Left renal pelvis (tissue), 4 donors: ENCODE measurements at places on chromosomes 16 and 17.

DNA sequence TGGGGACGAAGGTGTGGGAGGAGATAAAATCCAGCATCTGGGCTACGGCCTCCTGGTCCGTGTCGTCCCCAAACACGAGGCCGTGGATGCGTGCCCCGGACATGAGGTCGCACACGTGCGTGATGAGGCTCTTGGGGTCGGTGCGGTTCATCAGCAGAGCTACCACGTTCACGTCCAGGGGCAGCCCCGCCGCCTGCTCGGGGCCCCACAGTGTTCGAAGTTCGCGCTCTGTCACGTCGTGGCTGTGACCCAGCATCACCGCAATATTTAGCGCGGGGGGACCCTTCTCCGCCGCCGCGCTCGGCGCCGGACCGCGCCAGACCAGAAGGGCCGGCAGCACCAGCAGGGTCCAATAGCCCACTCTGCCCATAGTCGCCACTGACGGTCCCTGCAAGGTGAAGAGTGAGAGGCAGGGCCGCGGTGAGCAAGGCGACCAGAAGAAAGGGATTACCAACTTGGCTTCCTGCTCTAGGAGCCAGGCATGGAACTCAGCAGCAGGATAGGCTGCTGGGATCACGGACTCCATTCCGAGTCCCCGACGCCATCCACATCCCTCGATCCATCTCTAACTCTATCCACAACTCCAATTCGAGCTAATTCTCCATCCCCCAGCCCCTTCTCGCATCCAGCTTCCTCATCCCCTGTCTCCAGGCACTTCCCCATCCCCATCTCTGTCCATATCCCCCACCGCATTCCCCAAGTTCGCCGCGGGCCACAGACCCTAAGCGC lies 2.0 kb downstream of the GRIN2A start:
- no peak for DNase-seq

DNA sequence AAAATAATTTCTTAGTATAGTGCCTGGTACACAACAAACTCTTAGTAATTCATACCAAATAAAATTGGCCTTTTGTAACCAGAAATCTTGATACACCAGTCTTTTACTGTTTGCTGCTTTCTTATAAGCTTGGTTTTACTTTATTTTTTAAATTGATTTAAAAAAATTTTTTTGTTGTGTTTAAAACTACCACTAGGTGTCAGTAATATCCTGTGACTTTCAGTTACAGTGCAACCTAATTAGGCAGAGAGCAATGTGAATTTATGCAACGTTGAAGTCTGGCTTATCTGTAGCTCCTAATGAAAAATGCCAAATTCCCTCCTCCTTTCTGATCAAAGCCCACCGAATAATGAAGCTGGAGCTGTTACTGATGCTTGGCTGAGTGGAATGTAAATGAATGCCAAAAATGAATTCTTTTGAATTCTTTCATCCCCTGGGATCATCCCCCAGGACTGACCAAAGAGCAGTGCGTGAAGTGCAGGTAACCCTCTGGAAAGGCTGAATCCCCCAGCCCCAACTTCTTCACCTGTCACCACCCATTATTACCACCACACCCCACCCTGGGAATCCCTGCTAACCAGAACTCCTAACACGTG lies 3.8 kb downstream of the ERCC4 start:
- DNase-seq = peak; percentile 31

GRCh38 chr17:79819085-79819484 lies 20.2 kb downstream of the CBX4 start:
- DNase-seq = no peak

DNA sequence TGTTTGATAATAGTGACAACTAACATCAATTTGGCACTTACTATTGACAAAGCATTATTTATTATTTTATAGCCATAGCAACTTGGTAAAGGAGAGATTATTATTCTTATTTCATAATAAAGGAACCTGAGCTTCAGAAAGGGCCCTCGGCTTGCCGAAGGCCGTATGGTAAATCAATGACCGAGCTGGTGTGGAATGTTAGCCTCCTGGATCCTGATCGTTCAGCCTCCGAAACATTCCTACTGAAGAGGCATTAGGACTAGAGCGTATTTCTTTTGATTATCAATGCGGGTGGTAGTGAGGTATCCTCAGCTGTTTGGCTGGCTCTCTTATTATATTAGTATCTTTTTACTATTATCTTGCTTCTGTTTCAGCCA lies 199.3 kb upstream of the TBX2 start:
- DNase-seq = no peak

DNA sequence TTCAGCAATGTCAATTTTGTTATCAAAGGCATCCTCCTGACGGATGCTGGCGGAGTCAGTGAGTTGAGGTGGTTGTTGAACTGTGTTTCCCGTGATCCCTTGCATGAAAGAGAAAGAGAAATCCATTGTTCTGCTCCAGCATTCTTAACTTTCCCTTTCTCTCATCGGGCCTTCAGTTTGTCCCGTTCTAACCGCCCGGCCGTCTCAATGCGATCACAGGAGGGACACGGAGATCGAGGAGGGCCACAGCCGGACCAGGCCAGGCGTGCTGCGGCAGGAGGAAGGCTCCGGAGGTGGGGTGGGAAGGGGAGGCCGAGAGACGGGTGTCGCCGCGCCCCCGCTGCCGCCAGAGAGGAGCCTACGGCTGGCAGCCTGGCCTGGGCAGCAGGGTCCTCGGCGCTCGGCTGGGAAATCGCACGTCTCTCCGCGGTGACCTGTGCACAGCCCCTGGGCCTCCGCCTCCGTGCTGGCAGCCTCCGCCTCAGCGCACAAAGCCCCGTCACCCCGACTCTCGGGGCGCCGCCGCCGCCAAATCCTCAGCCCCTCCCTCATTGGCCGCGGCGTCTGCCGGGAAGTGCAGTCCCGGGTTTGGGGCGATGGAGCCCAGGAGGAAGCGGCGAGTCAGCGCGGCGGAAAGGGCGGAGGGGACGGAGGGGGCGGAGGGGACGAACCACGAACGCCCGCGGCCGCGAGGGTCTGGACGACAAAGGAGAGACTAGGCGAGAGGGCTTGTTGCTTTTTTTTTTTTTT lies 38.1 kb downstream of the SOST start:
- peak; percentile 53 for DNase-seq

DNA sequence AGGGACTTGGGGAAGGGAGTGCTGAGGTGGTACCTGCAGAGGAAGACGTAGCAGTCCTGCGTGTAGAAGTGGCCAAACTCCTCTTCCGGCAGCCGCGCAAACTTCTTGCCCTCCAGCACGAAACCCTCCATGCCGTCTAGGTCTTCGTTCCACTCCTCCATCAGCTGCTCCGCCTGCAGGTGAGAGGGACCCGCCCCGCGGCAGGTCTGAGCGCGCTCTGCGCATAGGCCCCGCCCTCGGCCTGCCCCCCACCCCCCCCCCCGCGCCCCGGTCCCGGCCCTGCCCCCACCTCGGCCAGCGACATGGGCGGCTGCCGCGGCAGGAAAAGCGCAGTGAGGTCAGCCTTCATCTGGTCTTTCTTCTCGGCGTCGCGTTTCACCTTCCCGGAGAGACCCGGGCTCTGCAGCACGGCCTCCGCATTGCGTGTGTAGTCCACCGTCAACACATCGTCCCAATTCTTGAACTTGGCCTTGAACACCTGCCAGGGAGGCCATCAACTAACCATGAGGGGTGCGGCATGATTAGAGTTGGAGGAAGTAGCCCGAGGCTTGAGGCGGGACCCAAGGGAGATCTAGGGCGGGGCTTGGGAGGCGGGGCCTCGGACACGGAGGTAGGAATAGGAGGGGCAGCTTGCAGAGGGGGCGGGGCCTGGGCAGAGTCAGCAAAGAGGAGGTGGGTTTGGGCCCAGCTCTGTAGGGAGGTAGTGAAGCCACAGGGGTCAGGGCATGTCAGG lies 11.5 kb downstream of the FLII start:
- no peak for DNase-seq

GRCh38 chr17:43695970-43696865 lies 34.5 kb upstream of the MEOX1 start:
- DNase-seq = no peak

DNA sequence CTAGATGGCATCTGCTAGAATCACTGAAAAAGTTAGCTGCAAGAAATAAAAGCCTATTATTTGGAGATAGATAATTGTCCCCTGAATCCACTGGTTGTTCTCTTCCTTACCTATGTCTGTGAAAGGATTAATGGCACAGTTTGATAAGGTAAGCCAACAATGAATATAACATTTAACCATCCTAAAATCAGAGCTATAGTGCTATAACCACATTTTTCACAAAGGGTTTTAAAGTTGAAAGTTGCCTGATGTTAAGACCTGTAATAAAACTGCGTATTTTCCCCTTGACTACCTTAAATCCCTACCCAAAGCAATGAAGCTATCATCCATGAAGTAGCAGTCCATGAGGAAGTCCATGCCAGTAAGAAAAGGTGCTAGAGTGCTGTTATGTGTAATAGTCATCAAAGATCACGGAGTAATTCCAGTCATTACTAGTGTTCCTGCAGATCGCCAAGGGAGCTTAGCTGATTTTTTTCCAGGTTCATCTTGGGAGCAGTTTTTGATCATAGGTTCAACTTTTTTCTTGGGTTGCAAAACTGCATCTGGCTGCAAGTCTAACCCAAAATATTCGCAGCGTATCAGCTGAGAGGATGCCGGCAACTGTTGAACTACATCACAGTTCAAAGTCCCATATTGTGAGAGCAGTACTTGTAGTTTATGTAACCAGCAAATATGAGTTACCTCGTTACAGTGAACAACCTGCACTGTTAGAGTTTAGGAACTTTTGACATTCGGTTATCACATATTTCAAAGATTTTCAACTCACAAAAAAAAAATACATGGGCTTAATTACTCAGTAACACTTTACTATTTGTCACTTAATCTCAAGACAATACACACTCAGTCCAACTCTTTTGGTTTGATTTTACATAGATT lies 18.2 kb upstream of the RSL1D1 start:
- DNase-seq = no peak

DNA sequence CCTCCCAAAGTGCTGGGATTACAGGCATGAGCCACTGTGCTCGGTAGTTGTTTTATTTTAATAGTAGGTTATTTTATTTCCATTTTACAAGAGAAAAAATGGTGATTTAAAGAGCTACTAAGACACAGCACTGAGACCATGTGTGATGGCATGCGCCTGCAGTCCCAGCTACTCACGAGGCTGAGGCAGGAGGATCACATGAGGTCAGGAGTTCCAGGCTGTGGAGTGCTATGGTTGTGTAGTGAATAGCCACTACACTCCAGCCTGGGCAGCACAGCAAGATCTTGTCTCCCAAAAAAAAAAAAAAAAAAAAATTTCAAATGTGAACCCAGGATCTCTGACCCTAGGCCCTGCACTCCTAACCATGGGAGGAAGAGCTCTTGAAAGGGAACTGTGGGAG lies 3.7 kb downstream of the SERPINF1 start:
- DNase-seq = no peak

- DNase-seq = no peak
These were observed 7.4 kb upstream of the ABR start for GRCh38 chr17:1186923-1187771.

DNA sequence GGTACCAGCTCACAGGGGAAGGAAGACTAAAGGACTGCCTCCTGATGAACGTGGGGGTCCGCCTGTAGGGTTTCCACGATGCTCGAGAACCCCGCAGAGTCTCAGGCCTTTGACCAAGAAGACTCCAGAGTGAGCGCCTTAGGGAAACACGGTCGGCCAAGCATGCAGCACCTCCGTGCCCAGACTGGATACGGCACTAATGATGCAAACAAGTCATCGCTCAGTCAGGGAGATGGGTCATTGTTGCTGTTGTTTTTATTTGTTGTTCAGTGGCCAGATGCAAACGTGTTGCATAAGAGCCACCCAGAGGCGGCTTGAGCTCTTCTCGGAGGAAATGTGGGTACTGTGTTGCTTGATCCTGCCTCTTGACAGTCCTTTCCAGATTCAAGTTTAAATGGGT lies 19.3 kb upstream of the RBFOX3 start:
- no peak for DNase-seq
